ENCODE measurements at places on chromosomes 12 and 14. TPM values are rescaled to one million over a fixed set of nuclear protein-coding genes. Genes with fewer than 3 reads are reported as not detected.

The RERGL gene
- 2.1 TPM for total RNA-seq

DNA sequence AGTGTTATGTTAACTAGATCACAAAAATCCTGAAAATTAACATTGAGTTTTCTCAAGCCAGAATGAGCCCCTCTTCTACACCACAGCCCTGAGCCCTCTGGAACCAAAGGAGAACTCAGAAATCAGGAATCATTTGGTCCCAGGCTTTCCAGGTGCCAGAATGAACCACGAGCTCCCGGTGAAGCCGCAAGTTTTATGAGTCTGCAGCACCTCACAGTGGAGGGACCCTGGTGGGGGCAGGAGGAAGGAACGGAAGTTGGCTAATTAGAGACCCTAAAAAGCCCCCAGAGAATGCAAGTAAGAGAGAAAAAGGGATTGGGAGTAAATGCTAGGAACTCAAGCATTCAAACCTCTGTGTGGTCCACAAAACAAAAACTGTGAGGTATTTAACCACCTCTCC, 52.9 kb upstream of the BCL2L14 start:
- DNase-seq: no peak

The GLT1D1 gene
- 0.34 TPM for total RNA-seq

The PPP1R1A gene
- 143 TPM for total RNA-seq

- no peak for DNase-seq
These were observed 457.6 kb upstream of the RGS6 start for GRCh38 chr14:71474301-71475265.

- no peak for DNase-seq
These were observed 98.2 kb upstream of the GSC start for GRCh38 chr14:94867946-94868771.

- no peak for DNase-seq
These were observed 8.0 kb downstream of the RPS29 start for GRCh38 chr14:49578141-49578540.

DNA sequence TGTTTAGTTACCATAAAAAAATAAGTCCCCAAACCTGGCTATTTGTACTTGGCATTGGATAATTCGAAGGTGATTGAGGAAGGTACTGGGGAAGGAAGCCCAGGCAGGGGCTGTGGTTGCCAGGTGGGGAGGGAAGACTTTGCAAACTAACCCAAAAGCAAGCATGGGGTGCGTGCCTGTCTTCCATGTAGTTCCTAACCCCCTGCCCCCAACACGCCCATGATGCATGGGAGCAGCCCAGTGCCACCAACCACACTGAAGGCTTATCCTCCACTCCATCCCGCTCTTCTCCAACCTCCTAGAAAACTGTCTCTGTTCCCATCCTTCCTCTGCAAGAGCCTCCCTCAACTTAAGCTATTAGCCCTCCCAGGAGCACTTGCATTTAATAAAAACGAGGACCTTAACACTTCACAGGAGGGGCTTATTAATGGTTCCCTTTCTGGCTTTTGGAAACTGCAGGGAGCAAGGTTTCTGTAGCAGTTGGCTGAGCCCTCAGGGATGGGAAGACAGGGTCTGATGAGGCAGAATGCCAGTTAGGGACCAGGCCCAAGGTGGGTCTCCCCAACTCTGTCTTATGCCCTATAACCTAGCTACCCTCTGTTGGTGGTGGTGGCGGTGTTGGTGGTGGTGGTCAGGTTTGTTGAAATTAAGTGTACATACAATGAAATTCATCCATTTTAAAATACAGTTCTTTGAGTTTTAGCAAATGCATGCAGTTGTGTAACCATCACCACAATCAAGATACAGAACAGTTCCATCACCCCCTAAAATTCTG, 96.0 kb downstream of the ZFP36L1 start:
- no peak for DNase-seq

DNA sequence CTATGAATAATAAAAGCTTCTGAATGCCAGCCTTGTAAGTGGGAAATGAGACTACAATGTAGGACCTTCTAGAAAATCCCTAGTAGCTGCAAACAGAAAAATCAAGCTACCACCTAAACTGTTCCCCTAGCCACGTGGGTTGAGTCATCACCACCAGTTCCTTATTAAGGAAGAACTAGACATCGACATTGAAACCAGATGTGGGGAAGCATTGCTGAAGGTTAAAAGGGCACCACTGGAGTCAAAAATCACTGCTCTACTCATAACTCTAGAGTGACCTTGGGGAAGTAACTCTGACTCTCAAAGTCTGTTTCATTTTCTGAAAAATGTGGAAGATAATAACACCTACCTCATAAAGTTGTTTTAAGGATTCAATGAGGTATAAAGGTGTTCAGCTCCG, 9.4 kb upstream of the CNIH1 start:
- no peak for DNase-seq

- DNase-seq: no peak
These were observed 242.2 kb downstream of the DPF3 start for GRCh38 chr14:72651714-72652113.

Data from right cardiac atrium (tissue), 5 donors.